ENCODE measurements at places on chromosomes 3 and 15.

- DNase-seq = no peak
These were observed 525.1 kb downstream of the PDCD6IP start for GRCh38 chr3:34323517-34323916.

GRCh38 chr3:177578488-177578887, 381.2 kb upstream of the TBL1XR1 start:
- DNase-seq = no peak

- DNase-seq = no peak
These were observed 28.2 kb downstream of the ARIH1 start for GRCh38 chr15:72502220-72502809.

DNA sequence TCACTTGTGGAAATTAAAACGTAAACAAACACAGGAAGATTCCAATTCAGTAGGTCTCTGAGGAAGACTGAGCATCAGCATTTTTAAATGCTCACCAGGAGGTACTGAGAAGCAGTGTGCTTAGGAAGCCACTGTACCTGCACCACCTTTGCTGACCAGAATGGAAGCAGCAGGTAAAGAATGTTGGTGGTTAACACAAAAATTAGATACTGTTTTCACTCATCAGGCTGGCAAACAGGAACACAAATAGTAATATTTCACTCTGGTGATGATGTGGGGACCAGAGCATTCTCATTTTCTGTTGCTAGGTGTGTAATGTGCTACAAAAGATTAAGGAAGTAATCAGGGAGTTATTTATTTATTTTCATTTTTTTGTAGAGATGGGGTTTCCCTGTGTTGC, 29.9 kb upstream of the GHSR start:
- DNase-seq = no peak

- DNase-seq = no peak
These were observed 61.6 kb downstream of the RGMA start for GRCh38 chr15:93027413-93027812.

GRCh38 chr3:41198526-41198925, 779 bp upstream of the CTNNB1 start:
- DNase-seq = no peak

GRCh38 chr3:143252931-143253330, 133.4 kb downstream of the CHST2 start:
- no peak for DNase-seq

DNA sequence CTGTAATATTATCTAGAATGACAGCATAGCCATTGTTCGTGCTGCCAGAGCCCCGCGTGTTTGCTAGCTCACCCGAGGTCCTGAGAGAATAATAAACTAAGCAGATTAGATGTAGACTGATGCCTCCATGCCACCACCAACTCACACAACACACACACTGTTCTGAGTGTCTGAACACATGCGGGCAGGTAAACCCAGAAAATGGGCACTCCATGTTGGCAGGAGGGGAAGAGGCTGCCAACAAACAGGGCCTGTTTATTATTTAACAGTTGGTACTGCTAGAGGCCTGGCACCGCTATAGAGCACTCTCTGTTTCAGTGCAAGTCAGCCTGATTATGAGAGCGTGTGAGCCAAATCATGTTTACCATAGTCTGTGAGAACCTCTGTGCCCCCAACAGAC, 299.0 kb downstream of the ZBTB20 start:
- DNase-seq = peak; percentile 60

DNA sequence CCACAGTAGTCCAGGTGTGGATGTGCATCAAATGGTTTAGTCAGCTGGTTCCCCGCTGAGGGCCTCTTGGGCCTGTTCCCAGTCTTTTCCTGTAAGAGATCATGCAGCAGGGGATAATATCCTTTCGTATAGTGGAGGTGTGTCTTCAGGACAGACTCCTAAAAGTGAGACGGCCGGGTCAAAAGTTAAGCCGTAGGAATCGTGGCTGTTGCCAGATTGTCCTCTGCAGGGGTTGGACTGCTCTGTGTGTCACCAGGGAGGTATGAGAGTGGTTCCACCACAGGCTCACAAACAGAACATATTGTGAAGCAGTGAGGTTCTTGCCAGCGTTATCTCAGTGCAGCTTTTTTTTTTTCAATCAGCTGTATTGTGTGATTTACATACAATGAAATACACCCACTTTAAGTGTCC, 95.0 kb downstream of the VGLL4 start:
- DNase-seq = no peak

GRCh38 chr3:141859651-141860050, 16.8 kb upstream of the ATP1B3 start:
- no peak for DNase-seq

GRCh38 chr3:159787794-159788205, 200.8 kb upstream of the IL12A start:
- DNase-seq = no peak

GRCh38 chr3:112053229-112053628, 18.7 kb downstream of the TMPRSS7 start:
- DNase-seq = no peak

DNA sequence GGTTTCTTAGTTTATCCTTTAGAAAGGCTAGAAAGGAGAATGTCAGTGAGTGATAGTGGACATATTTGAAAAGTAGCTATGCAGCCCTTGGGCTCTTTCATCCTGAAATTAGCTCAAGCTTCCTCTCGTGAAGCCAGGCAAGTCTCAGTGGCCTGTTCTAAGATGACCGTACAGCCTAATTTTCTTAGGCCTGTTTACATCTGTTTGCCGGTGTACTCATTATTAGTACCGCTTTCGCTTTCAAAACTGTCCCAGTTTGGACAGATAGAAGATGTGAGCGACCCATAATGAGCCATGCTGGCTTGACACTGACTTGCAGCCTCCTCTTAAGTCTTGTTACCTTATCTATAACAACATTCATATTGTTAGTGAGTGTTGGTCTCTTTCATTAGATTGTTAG, 5.7 kb upstream of the ARL14 start:
- no peak for DNase-seq

DNA sequence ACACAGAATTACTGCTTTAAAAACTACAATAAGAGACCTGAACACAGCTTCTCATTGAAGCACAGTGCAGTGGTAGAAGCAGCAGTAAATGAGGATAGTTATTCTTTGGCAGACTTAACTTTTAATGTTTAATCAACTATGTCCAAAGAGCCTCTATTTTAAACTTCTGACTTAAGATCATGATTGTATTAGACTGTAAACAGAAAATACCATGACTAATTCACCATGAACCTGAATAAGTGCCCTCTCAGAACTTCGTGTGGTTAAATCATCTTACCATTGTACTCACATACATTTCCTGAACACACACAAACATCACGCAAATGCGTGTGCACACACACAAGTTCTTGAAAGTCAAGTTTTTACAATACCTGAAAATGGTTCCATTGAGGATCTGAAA, 13.9 kb downstream of the CEP152 start:
- no peak for DNase-seq

DNA sequence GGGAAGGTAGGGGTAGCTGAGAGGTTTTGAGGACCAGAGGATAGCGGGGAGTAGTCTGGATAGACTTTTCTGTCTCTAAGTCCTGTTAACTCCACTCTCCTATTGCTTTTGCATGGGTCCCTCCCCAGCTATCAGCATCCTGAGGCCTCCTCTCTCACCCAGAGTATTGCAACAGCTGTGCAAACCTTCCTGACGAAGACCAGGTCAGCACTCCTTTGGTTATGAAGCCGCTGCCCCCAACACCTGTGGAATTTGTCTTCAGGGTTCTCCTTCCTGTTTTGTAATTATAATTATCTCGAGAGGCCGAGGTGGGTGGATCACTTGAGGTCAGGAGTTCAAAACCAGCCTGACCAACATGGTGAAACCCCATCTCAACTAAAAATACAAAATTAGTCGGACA, 24.8 kb downstream of the TYRO3 start:
- DNase-seq = no peak

DNA sequence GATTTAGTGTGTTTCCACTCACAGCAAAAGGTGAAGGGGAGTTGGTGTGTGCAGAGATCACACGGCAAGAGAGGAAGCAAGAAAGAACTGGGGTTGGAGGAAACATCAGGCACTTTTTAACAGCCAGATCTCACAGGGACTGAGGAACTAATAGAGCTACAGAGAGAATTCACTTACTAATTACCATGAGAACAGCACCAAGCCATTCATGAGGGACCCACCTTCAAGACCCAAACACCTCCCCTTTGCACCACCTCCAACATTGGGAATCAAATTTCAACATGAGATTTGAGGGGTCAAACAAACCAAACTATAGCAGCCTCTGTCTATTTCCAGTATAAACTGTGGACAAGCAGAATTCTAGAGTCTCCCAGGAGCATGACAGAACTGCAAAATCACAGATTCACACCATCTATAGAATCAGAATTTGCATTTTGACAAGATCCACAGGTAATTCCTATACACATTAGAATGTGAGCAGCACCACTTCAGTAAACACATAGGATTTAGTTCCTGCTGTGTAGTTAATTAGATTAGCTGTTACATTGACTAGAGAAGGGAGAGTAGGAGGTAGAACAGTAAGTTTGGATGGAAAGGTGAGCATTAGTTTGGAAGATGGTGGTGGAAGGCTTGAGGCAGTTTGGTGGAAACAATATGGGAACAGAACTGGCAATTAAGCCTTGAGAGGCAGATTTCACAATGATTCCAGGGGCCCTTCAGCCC, 311.7 kb downstream of the NSUN3 start:
- DNase-seq = no peak

GRCh38 chr3:134393074-134393473, 18.8 kb upstream of the AMOTL2 start:
- DNase-seq = no peak

DNA sequence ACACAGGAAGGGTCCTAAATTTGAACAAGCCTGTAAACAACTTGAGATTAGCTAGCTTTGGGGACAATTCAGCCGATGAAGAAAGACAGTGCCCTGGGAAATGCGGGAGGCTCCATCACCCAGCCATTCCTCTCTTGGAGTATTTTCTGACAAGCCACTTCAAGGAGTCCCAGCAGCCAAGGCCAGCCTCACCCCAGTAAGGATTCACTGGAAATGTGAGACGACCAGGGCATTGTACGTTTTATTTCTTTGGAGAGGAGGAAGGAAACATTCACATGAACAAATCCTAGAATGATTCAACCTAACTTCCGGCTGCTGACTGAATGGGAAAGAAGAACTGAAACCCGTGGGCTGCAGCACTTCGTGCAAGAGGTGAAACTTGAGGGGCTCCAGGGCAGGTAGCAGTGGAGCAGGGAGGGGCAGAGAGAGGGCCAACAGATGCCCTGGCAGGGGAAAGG, 116.4 kb upstream of the ARHGEF3 start:
- DNase-seq = no peak

GRCh38 chr15:37873336-37873735, 61.1 kb upstream of the TMCO5A start:
- no peak for DNase-seq

DNA sequence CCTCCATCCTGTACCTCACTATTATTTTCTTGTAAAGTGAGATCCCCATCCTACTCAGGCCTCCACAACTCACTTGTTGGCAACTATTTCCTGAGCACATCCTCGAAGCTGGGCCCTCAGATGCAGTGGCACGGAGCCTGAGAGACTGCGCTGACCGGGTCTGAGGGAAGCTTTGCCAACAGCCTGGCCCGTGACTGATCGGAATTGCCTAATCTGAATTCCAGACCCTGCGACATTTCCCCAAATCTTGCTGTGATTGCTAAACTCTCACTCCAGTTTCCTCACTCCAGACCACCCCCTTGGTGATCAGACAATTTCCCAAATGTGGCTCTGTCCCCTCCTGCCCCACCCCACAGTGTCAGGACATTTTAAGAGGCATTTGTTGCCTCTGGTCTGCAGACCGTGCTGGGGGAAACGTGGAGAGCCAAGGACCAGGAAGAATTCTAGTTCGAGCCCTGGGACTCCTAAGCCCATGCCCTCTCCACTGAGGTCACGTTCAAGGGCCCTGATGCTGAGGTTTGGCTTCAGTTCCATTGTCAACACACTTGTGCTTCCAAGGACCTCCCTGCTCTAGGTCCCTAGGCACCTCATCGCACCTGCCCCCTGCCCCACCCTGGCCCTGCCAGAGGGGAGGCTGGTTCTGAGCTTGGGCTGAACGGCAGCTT, 22.8 kb downstream of the KLHL25 start:
- no peak for DNase-seq

DNA sequence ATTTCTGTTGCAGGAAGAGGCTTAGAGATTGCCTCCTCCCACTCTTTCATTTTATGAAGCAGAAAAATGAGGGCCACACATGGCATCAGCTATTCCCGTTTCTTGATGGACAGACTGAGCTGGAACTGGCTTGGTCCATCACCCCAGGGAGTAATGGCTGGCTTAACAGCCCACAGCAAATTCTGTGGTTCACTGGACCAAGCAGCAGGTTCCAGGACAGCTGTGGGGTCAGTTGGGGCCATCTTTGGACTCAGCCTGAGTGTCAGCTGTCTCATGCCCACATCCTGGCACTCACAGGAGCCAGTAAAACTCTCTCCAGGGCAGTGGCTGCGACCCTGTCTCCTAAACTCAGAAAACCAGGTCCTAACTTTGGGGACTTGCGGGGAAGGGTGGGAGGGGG, 36.5 kb downstream of the ZDHHC19 start:
- DNase-seq = no peak

- DNase-seq = no peak
These were observed 23.2 kb upstream of the LAMP3 start for GRCh38 chr3:183185696-183186095.

GRCh38 chr3:64488939-64489338, 198.9 kb downstream of the ADAMTS9 start:
- DNase-seq = no peak

GRCh38 chr3:9946112-9947024, 5.8 kb downstream of the PRRT3 start:
- DNase-seq = no peak

DNA sequence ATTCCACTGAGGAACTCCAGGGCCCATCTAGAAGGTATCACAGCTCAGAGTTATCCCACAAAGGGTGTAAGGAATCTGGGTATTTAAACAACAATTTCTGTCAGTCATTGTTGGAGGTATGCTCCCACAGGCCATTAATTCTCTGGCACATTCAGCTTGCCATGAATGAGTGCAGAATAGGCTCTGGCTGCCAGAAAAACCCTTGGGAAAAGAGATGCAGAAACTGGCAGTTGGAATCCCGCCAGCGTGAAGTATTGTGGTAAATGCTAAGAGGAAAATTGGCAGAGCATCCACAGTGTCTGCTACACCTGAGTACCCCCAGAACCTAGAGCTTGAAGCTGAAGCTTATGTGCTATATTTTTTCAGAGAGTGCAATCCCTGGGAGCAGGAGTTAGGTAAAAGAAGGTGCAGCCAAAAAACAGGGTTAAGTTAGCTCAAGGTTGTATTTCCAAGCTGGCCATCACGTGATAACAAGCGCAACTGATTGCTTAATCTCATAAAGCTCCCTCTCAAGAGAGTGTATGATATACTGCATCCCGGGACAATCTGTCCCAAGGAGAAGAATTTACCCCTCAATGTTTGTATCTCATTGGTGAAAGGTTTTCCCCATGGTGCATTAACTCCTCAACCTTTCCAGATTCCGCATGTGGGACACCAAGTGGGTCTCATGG, 94.2 kb upstream of the ACP3 start:
- DNase-seq = peak; percentile 76

- DNase-seq = peak; percentile 44
These were observed 86.4 kb downstream of the WDR76 start for GRCh38 chr15:43913026-43913780.

- no peak for DNase-seq
These were observed 133.6 kb downstream of the CLSTN2 start for GRCh38 chr3:140068494-140069017.

Data from NCI-H446 (cell line).